ENCODE measurements at places on chromosomes 4 and X.
A peak's percentile ranks its signal among the peaks of the same experiment; 100 is the strongest.

- no peak for DNase-seq
Measured at GRCh38 chr4:90152024-90152423, 24.8 kb downstream of the CCSER1 start.

DNA sequence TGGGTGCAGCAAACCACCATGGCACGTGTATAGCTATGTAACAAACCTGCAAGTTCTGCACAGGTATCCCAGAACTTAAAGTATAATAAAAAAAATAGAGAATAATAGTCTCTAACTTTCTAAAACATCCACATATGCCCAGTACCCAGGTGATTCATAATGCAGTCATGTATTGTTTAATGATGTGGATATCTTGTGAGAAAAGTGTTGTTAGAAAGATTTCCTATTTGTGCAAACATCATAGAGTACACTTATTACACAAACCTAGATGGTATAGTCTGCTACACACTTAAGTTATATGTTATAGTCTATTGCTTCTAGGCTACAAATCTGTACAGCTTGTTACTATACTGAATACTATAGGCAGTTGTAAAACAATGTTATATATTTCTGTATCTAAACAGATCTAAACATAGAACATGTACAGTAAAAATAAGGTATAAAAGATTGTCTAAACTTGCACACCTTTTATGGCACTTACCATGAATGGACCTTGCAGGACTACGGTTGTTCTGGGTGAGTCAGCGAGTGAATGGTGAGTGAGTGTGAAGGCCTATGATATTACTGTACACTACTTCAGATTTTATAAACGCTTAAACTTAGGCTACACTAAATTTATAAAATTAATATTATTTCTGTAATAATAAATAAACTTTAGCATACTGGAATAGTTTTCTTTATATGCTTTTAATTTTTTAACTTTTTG, 232.2 kb upstream of the SLIT2 start:
- DNase-seq: no peak

DNA sequence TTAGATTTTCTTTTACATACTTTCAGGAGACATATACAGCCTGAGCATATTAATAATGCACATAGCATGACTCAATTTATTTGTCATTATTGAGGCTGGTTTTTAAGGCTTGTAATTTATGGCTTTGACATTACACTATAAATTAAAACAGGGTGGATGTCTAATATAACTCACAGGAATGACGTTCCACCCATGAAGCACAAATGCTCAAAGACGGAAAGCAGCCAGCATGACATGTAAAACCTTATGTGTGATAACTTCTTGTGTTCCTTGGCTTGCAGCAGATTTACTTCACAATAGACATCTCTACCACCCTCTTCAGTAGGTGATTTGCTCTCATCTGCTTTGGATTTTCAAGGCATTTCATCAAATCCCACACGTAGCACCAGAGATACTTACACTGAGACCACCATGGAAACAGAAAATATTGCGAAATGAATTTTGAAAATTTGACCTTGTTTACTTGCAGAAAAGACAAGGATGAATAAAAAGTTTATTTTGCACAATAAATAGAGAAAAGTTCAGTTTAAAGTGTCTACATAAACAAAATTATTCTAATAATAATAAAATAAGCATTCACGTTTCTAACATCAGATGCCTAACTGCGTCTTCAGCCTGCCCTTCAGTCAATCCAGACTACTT, 64.7 kb upstream of the BTC start:
- no peak for DNase-seq

DNA sequence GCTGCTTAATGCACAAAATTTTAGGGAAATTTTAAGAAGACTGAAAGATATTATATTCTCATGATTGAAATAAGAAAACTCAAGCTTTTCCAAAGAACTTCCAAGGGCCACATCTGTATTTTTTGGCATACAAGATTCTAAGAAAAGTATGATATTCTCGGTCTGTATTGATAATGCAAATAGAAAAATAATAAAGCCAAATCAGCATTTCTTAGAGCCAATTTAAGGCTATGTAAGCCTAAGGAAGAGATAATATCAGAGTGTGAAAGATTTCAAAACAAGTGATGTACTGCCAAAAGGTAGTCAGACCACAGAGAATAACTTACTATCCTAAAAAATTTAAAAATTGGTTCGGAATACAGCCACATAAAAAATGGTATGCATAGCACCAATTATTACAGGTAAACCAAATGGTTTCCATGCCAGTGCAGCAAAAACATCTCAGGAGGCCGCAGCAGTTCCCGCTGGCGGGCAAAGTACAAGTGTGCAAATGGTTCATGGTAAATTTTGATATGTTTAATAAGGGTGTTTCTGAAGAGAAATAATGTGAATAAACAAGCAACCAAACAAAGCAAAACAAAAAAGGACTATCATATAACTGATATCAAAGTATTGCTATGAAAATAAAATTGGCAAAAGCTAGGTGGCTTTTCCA, 35.2 kb upstream of the NAP1L5 start:
- DNase-seq: no peak

- no peak for DNase-seq
Measured at GRCh38 chr4:47084795-47085194, 53.4 kb downstream of the GABRB1 start.

DNA sequence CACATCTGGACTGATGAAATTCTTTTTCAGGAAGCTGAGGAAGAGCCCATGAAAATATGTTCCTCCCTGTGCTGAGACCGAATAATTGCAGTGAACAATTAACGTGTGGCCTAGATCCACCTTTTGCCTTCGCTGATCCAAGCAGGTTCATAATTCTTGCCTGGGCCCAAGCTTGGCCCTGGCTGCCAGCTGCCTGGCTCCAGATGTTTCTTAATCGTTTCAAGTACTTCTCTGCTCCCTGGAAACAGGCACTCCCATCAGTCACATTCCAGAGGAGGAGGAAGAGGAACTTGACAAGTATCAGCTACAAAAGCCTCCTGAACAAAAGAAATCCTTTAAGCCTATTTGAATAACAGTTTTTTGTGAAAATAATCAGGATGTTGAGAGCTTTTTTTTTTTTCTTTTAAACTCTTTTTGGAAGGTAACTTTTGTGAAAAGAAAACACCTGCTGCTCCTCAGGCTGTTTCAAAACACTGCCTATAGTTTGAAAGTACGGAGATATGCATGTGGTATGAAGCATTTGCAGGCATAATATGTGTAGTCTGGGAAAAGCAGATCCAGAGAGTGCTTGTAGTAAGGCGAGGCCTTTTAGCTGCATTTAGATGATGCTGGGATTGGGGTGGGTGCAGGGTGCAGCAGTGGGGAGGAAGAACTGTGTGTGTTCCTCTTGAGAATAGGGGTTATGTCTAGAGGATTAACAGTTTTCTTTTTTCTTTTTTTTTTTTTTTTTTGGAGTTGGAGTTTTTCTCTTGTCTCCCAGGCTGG, 154.4 kb downstream of the PTTG2 start:
- DNase-seq: no peak

DNA sequence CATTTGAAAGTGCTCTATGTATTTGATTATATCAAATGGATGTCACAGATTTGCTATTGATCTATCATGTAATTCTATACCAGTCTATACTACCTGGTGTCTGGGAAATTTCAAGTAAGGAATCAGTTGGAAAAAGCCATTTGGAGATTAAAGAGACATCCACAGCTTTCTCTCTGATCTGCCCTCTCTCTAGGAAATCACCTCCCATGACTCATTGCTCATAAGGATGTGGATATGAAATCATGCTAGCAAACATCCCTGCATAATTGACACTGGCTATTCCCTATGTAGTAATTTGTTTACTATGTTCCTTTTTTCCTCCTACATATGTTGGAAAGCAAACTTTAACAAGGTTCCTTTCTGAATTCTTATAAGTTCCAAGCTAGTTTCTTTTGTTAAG, 94.3 kb downstream of the TEX13A start:
- DNase-seq: no peak

DNA sequence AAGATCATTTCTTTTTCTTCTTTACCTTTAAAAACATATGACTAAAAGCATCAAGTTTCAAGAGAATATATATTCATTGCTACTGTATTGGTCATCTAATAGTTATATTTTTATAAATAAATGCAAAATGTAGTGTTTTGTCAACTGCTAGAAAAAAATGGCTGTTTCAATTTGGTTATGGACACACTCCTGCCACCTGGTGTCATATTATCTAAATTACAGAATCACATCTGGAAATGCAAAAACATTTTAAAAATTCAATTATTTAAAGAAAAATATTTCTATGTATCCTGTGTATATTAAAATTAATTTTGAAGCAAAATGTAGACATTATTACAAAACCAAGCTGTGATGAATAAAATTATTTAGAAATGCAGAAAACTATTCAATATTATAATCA, 329.4 kb upstream of the PCDH18 start:
- DNase-seq: peak; percentile 16

DNA sequence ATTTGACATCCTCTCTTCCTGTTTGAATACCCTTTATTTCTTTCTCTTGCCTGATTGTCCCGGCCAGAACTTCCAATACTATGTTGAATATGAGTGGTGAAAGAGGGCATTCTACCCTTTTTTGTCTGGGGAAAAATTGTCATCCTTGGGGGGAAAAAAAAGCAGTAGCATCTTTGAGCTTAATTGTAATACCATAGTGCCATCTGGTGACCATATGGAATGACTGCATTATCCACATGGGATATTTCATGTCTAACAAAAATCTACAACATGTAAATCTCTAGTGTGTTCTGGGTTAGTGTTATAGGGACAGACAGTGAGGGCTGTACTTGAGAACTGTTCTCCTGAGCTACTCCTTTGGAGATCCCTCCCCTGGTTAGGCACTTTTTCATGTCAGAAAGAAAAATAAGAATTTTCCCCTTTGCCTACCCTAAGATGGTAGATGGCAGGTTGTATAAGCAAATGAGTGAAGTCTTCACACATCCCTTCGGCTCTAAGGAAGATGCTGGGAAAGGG, 26.0 kb downstream of the CAPN6 start:
- peak; percentile 29 for DNase-seq

DNA sequence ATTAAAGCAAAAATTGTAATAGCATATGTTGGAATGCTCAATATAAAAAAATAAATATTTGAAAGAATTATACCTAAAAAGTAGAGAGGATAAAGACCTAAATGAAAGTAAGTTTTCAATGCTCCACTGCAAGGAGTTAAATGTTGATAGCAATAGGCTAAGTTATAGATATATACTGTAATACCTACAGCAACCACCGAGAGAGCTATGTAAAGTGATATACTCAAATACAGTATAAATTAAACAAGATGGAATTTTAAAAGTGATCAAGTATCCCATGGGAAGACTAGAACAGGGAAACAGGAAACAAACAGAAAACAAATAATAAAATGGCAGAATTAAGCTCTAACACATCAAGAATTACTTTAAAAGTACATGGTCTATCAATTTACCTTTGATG, 73.9 kb downstream of the CASP3 start:
- no peak for DNase-seq

GRCh38 chr4:184812651-184813181, 13.1 kb downstream of the ACSL1 start:
- no peak for DNase-seq

DNA sequence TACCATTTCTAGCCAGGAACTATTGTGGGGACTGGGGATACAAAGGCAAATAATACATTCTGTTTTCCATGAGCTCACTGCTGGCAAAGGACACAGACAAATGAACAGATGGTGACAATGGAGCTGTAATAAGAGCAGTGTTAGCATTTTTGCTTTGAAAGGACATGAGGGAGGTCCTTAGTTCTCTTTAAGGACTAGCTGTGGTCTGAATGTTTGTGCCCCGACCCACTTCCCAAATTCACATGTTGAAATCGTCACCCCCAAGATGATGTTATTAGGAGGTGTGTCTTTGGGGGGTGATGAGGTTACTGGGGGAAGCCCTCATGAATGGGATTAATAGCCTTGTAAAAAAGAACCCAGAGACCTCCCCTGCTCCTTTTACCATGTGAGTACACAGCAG, 30.3 kb downstream of the CCNG2 start:
- DNase-seq: no peak

- DNase-seq: no peak
Measured at GRCh38 chrX:20863649-20864048, 510.6 kb upstream of the CNKSR2 start.

DNA sequence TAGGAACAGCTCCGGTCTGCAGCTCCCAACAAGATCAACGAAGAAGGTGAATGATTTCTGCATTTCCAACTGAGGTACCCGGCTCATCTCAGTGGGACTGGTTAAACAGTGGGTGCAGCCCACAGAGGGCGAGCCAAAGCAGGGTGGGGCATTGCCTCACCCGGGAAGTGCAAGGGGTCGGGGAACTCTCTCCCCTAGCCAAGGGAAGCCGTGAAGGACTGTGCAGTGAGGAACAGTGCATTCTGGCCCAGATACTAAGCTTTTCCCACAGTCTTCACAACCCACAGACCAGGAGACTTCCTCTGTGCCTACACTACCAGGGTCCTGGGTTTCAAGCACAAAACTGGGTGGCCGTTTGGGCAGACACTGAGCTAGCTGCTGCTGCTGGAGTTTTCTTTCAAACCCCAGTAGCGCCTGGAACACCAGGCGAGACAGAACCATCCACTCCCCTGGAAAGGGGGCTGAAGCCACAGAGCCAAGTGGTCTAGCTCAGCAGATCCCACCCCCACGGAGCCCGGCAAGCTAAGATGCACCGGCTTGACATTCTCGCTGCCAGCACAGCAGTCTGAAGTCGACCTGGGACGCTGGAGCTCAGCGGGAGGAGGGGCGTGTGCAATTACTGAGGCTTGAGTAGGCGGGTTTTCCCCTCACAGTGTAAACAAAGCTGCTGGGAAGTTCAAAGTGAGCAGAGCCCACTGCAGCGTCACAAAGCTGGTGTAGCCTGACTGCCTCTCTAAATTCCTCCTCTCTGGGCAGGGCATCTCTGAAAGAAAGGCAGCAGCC, 84.6 kb downstream of the THOC2 start:
- peak; percentile 43 for DNase-seq

Data from LoVo (cell line).